Fibroblast of skin of left biceps (primary cell): ENCODE measurements at places on chromosomes 6 and 20.

DNA sequence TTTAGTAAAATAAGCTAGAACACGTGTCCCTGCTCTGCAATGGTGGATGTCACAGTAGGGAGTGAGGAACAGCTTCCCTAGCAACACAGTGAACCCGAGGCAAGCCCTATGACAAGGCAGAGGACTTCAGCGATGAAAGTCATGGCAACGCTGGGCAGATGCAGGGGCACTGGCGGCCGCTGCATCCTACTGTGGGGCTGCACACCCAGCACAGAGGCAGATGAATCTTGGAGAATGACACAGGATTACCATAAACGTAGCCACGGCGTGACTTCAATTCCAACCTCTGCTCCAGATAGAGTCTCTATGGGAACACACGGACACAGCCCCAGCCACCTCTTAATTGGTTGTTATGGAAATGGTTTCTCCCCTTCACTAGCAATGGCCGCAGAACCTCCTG lies 64.2 kb downstream of the MYLK4 start:
- DNase-seq = no peak

DNA sequence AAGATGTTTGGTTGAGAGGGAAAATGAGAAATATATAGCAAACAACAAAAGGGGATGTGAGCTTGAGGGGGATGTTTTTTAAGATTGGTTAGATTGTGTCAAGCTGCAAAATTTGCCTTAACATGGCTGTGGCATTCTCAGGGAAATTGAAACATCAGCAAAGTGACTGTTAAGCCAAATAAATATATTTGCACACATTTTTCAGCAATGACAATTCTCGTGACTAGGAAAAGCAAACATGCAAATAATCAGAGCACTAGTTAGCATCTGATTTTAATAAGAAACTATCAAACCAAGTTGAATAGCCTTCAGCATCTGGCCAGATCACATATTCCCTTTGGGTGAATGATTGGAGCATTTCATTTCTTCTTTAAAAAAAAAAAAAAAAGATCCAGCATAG lies 262.8 kb downstream of the TBC1D7 start:
- DNase-seq = peak; percentile 18

DNA sequence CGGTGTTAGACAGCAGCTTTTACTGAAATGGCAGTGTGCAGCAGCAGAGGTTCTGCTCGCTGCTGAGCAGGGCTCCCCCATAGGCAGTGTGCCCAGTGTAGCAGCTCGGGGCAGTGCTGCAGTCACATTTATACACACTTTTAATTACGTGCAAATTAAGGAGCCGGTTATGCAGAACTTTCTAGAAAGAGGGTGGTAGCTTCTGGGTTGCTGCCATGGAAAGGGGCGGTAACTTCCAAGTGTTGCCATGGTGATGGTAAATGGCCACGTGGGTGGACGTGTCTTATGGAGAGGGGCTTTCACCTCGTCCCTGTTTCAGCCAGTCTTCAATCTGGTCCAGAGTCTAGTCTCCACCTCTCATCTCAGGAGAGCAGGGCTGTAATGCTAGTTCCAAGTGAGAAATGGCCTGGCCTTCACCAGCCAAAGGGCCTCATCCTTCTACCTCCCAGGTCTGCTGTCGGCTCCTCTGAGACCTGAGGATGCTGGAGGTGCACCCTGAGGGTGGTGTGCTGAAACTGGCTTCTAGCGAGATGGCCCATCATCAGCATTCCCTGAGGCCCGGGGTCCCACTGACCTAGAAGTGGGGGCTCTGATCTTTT lies 180.5 kb upstream of the PMEPA1 start:
- DNase-seq = no peak

- no peak for DNase-seq
Observed at GRCh38 chr20:23770384-23770783, 19.6 kb upstream of the CST1 start.

DNA sequence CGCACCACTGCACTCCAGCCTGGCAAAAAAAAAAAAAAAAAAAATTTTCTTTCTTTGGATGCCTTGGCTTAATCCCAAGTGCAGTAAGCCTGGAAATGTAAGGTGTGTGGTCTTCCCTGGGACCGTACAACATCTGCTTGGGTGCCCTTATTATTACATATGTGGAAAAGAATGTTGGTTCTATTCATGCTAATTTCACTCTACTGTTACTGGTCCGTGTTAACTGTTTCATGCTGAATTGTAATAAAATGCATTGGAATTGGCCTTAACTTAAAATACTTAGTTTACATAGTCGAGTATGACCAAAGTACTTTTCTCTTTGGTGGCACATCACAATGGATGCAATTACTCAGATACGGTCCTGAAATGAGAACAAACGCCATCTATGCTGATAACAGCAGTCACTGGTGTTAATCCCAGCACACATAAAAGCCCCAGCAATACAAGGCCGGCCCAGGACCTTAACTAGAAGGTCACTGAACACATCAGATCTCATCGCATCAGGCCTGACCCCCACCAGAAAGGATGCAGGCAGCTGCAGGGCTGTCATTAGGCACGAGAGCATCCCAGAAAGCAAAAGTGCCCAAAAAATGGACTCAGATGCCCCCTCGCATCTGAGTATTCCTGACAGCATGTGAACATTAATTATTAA lies 1.2 kb downstream of the SERPINB6 start:
- DNase-seq = no peak

DNA sequence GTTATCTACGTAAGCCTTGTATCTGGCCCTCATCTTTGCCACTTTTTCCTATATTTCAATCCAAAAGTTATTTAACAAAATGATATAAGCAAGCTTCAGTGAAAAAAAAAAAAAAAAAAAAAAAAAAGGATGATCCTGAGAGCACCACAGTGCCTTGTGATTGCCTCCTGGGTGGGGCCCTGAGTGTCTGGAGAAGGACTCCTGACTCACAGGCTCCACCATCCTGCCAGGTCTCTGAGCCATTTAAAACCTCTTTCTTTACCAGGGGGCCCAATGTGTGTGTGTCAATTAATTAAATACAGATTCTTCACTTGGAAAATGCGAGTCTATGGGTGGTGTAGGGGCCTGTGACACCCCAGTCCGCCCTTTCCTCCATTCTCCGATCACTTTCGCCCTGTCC lies 105.2 kb downstream of the SMOC2 start:
- no peak for DNase-seq

- DNase-seq = no peak
Observed at GRCh38 chr6:157471077-157471686, 90.2 kb downstream of the ZDHHC14 start.

GRCh38 chr6:127439718-127440117 lies 19.5 kb downstream of the KIAA0408 start:
- DNase-seq = no peak

GRCh38 chr20:63210011-63210605 lies 5.8 kb downstream of the YTHDF1 start:
- DNase-seq = no peak

- no peak for DNase-seq
Observed at GRCh38 chr20:32839982-32840285, 18.8 kb upstream of the EFCAB8 start.

DNA sequence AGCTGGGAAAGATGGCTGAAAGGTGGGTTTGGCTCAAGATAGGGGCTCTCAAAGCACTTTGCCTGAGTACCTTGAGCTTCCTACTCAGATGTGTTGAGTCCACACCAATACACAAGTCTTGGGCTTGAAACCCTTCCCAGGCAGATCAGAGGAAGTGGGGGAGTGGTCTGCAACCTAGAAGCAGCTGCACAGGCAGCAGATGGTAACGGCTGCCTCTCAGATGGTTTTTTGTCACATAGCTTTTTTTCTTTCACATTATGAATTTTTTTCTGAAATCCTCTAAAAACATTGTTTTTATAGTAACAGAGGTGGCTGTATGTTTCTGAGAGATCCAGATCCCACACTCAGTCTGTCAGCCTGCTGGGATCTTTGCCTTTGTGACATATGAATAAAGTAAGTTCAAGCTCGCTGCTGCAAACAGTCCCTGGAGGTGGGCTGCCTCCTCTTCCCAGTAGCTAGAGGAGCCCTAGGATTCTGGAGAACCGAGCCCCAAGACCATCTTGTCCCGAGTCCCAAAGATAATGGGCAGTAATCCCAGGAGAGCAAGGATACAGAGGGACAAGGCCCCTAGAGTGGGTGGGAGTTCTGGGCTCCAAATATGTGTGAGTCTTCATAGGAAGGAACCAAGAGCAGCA lies 97.1 kb upstream of the TOP1 start:
- DNase-seq = no peak

DNA sequence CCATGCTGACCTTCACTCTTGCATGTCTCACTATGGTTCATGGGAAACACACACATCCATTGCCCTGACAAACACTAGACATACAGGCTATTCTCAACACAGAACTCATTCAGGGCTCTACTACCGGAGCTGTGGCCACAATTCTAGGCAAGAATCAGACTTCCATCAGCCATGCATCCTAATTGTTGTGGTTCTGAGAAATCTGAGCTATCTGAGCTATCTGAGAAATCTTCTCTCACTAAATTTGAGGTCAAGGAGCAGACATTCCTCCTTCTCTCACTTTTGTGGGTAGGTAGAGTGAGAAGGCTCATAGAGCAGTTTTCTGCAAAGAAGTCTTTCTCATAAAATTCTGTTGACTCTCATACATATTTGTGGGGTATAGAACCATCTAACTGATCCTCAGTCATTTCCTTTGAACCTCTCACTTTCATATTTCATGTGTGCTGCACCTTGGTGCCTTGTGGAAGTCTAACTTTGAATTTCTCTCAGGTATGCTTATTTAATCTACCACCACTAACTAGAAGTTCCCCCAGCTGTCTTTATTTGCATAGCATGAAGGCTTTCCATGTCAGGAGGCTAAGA lies 43.6 kb downstream of the ADGRF1 start:
- no peak for DNase-seq

GRCh38 chr6:3285049-3285639 lies 26.4 kb downstream of the PSMG4 start:
- no peak for DNase-seq

GRCh38 chr6:166004471-166004870 lies 163.2 kb downstream of the TBXT start:
- no peak for DNase-seq

GRCh38 chr6:55511122-55511800 lies 67.7 kb downstream of the HMGCLL1 start:
- no peak for DNase-seq

DNA sequence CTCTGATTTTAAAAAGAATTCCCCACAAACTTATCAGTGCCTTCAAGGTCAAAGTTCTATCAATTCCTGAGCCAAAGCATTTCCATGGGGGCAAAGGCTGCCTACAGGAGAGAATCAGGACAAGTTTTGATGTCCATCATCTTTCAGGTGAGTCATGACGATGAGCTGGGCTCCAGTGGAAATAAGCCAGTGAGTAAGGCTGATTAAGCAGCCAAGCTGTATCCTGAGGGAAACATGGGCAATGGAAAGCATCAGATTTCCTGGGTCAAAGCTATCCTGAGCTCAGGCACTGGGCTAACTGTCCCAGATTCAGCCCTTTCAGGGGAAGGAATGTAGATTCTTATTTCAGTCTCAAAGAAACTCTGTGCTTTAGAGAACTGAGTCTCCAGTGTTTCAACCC lies 377.4 kb downstream of the CD109 start:
- no peak for DNase-seq

GRCh38 chr6:136604928-136605510 lies 54.8 kb upstream of the MAP7 start:
- DNase-seq = no peak

- no peak for DNase-seq
Observed at GRCh38 chr6:49835140-49835539, 31.2 kb downstream of the CRISP1 start.

DNA sequence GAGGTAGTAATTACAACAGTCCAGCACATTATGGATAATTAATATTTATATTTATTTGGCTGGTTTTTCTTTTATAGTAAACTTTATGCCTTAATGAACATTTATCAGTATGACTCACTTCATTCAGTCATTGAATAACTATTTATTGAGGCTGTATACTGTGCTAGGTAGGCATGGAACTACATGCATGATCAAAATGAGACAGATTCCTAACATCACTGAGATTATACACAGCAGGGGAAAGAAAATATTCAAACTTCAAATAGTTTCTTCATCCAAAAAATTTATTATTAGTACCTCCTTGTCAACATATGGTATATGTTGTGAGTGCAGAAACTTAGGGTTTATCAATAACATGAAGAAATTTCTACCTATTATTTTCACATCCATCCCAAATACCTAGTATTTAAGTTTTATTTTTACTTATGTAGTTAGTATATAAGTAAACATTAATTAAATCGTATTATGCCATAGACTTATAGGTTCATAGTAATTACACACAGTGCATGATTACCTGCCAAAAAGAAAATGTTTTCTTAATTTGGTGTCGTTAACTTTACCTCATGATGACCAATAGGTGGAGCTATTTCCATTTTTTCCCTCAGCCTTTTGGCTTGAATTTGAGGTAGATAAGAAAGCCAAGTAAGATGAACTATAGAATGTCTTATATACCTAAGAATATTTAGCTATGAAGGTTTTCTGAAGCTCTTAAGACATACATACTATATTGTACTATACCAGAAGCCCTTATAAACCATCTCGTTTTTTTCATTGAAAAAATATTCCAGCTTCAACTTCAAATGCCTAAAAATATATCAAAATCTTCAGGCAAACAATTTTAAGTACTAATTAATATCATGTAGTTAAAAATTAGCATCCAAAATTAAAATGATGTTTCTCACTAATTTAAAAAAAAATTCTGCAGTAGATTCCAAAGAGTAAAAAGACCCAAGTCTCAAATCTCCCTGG lies 12.5 kb upstream of the TMEM30A start:
- peak; percentile 40 for DNase-seq

- DNase-seq = no peak
Observed at GRCh38 chr20:5933802-5934436, 16.4 kb downstream of the TRMT6 start.

GRCh38 chr20:3115190-3116107 lies 30.9 kb upstream of the AVP start:
- peak; percentile 11 for DNase-seq

GRCh38 chr20:47857569-47858464 lies 72.5 kb upstream of the SULF2 start:
- no peak for DNase-seq

GRCh38 chr6:13484827-13485226 lies 2.6 kb downstream of the GFOD1 start:
- DNase-seq = no peak

DNA sequence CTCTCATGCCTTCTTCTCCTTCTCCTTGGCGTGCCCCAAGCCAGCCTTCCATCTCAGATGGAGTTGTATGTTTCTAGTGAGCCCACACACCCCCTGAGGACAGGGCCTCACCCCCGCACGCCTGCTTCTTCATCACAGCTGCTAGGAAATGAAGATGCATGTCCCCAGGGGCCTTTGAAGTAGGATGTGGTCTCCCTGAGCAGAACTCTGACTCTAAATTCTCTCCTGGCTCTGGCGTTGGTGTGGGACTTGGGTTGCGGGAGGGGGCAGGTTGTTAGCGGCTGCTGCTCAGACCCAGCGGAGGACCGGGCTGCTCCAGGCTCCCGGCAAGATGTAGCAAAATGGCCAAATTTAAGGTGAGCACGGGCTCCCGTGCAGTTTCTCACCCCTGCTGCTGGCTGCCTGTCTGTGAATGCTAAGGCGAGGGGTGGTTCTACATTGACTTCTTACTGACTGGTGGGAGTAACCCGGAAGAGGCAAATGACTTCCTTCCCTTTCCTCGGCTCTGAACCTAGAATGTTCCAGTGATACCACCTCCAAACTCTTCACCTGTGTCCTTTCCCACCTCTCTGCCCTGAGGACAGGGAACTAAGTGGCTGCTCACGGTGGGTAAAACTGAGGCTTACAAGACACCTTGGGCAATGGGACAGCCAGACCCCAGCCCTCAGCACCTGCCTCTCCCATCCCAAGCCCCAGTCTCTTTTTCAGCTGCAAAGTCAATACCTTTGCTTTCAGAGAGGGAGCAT lies 8.8 kb downstream of the SYNJ2 start:
- no peak for DNase-seq

- DNase-seq = no peak
Observed at GRCh38 chr6:43969158-43969981, 157.9 kb downstream of the MRPL14 start.

GRCh38 chr6:166561771-166562359 lies 24.6 kb downstream of the RAMACL start:
- no peak for DNase-seq
